ENCODE measurements at places on chromosomes 5 and 9.

GRCh38 chr9:91415290-91415689, 8.3 kb downstream of the NFIL3 start:
- no peak for DNase-seq

DNA sequence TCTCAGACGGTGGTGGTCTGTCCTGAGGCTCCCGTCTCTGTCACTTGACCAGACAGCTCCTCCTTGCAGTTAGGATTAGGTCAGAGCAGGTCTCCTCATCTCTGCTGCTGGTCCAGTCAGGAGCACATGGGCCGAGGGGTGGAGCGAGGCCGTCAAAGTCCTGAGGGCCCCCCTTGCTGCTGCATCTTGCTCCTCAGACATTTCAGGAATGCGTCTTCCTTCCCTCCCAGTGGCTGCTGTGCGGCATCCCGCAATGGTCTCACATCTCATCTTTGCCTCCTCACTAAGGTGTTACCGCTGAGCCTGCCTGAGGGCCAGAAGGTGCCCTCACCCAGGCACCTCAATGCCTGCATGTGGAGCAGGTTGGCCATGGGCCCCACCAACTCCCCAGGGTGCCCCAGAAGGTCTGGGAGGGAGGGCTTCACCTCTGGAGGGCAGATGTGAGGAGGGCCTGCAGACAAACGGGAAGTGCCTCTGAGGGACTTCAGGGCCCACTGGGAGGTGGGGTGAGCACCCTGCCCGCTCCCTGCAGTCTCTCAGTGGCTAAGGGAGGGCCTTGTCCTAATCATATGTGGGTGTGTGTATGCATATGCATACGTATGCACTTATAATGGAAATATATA, 137.7 kb upstream of the LMX1B start:
- no peak for DNase-seq

- no peak for DNase-seq
These were observed 228.8 kb downstream of the SNX18 start for GRCh38 chr5:54746346-54746745.

GRCh38 chr5:117761186-117761585, 1186.6 kb upstream of the SEMA6A start:
- DNase-seq: no peak

GRCh38 chr9:70901013-70901412, 220.4 kb downstream of the TRPM3 start:
- no peak for DNase-seq
